ENCODE measurements at places on chromosomes 16 and 17.

DNA sequence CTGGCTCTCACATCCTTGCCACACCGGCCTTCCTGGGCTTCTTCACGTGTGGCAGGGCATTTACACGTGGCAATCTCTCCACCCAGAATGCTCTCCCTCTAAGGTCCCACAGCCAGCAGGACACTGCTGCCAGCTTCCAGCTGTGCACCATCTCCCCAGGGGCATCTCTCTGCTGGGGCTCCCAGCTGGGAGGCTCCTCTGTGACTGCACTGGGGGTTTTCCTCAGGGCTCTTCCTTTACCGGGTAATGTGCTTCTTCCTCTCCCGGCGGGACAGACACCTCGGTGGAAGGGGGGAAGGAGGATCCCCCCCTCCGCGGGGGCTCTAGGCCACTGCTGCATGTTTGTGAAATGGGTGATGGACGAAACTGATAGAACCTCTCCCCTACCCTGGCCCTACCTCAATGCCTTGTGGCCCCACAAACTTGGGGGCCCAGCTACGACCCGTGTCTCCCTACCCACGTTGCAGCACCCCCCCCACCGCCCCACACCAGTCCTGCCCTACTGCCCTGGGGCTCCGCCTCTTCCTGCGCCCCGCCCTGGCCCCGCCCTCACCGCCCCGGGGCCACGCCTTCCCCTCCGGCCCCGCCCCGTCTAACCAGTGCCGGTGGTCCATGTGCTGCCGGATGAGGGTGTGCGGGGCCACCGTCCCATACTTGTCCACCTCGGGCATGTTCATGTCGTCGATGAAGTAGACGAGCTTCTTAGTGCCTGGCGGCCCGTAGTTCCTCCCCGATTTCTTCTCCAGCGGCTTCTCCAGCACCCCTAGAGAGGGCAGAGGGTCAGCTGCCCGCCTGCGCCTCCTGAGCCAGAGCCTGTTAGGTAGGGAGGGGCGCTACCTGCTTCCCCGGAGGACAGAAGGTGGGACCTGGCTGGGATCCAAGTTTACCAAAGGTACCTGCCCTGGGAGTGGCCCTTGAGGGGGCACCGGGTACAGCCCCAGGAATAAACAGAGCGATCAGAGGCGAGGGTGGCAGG lies 92.6 kb downstream of the DNAH17 start:
- no peak for DNase-seq

- DNase-seq, result peak; percentile 96
Observed at GRCh38 chr16:84603140-84603816, 14.6 kb downstream of the COTL1 start.

- DNase-seq, result no peak
Observed at GRCh38 chr16:73350707-73351452, 303.0 kb upstream of the ZFHX3 start.

DNA sequence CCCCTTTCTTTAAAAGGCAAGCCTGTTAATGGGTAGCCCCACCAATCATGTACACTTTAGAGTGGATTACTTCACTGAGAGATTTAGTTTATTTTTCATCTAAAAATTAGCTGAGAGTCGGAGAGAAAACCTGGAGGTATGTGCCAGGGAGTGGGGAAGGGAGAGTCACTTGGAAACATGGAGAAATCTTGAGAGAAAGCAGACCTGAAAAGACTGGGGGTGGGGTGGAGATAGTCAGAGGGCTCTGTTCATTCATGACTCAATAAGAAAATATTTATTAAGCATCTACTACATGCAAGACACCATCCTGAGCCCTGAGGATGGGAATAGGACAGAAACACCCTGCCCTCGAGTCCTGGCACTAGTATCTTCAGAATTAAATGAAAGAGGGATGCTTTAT lies 27.4 kb upstream of the RCVRN start:
- DNase-seq, result no peak

GRCh38 chr17:31446195-31446967 lies 54.9 kb downstream of the RAB11FIP4 start:
- no peak for DNase-seq

DNA sequence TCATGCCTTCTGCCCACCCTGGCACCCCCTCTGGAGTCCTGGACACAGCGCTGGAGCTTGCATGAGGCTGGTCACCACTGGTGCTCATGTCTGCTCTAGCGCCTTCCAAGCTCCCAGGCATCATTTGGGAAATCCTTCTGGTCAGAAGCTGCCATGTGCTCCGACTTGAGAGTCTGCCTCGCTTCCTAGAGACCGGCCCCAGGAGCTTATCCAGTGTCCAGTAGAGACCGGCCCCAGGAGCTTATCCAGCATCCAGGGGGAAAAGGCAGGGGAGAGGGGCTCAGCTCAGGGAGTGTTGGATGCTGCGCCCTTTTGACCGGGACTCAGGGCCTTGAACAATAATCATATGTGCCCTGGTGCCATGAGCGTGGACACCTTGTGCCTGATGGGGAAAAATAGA lies 106.3 kb downstream of the RAP1GAP2 start:
- no peak for DNase-seq

GRCh38 chr16:63289834-63290460 lies 1253.7 kb upstream of the CDH8 start:
- DNase-seq, result no peak

GRCh38 chr17:29007456-29007855 lies 1.6 kb upstream of the SEZ6 start:
- DNase-seq, result no peak

- no peak for DNase-seq
Observed at GRCh38 chr17:63955232-63955631, 17.5 kb downstream of the SCN4A start.

- DNase-seq, result peak; percentile 42
Observed at GRCh38 chr17:28057731-28058246, 15.3 kb downstream of the NLK start.

- DNase-seq, result peak; percentile 95
Observed at GRCh38 chr16:50202926-50203624, 50.0 kb downstream of the TENT4B start.

DNA sequence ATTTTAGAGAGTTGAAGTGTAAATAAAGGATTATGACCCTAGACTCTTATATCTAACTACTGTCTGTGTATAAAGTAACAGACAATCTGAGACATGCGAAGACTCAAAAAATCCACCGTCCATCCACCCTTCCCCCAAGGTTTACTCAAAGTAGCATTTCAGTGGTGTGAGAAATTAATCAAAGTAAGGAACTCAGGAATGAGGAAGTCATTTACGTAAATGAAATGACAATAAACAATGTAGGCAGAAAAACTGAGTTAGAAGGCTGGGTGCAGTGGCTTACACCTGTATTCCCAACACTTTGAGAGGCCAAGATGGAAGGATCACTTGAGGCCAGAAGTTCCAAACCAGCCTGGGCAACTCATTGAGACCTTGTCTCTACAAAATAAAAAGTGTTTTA lies 19.8 kb upstream of the NTN1 start:
- DNase-seq, result no peak

GRCh38 chr16:65829076-65829475 lies 537.4 kb upstream of the CDH5 start:
- DNase-seq, result no peak

- DNase-seq, result no peak
Observed at GRCh38 chr16:84156342-84156784, 11.3 kb downstream of the DNAAF1 start.

GRCh38 chr17:47223007-47223406 lies 13.9 kb downstream of the MYL4 start:
- DNase-seq, result no peak

GRCh38 chr17:50194934-50195865 lies 6.2 kb downstream of the COL1A1 start:
- DNase-seq, result peak; percentile 75

DNA sequence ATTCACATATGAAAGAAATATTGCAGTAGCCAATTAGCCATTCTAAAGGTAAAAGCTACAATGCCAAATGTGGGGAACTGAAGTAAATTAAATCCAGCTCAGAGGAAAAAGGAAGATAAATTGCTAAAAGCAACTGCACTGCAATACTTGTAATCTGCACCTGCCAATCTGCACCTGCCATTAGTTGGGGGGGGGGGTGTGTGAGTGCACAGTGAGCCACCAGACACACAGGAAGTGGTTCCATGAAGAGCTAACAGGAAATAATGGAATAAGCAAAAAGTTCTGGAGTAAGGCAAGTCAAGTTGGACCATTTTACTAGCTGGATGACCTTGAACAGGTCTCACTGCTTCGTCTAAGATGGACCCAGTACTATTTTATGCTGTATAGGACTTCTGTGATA lies 191.8 kb downstream of the PARN start:
- no peak for DNase-seq

DNA sequence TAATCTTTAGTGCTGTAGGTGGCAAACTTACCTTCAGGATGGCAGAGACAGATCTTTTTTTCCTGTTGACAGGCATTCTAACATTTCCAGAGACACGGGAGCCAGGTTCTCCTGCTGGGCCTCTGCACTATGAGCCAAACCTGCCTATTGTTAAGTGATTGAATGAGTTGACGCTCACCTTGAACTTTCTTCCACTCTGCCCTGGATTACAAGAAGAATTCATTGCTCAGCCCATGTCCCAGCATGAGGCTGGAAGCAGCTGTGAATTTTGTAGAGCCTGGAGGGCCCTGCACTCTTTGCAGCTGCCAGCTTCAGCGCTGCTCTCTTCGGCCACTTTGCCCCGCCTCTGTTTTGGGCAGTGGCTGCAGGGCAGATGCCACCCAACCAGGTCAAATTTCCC lies 9.4 kb upstream of the SLC7A5 start:
- DNase-seq, result no peak

DNA sequence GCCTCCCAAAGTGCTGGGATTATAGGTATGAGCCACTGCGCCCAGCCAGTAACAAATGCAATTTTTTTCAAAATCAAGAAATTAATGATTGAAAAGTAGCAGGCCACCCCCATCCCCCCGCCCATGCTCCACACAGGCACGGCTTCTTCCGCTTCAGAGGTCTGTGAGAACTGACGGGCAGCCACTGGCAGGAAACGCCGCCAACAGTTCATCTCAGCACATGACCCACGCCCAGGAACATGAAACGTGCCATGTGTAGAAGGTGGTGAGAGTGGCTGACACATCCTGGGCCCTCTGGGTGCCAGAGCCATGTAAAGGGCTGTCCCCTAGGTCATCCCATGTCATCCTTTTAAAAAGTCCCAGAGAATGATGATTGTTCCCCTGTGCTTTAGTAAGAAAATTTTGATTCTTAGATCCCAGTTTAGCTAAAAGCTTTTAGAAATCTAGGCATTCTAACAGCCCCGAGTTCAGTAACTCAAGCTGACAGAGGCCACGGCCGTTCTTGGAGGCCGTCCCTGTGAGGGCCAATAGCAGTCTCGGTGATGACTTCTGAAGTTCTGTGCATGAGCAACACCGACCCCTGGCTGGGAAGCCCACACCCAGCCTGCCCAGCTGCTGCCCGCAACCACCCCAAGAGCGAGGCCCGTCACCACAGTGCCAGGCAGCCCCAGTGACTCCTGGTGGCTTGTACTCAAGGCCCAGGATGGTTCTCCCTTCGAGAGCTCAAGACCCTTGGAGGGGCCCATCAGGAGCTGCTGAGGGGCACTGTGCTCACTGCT lies 52.1 kb downstream of the KLHDC4 start:
- DNase-seq, result no peak

- DNase-seq, result no peak
Observed at GRCh38 chr17:6452471-6453266, 8.4 kb downstream of the PIMREG start.

All from fibroblast of gingiva (primary cell).